ENCODE measurements at places on chromosomes 6 and 20. TPM values are rescaled to one million over a fixed set of nuclear protein-coding genes. Genes with fewer than 3 reads are reported as not detected.

MATN4 gene
- not detected for total RNA-seq

RNF182 gene
- 5.3 TPM for total RNA-seq

PNPLA1 gene
- total RNA-seq: 0.27 TPM

IYD gene
- total RNA-seq: 1.9 TPM

MUC21 gene
- total RNA-seq: 3.8 TPM

GSTA3 gene
- 2.1 TPM for total RNA-seq

HLA-DPB1 gene
- 483 TPM for total RNA-seq

DNA sequence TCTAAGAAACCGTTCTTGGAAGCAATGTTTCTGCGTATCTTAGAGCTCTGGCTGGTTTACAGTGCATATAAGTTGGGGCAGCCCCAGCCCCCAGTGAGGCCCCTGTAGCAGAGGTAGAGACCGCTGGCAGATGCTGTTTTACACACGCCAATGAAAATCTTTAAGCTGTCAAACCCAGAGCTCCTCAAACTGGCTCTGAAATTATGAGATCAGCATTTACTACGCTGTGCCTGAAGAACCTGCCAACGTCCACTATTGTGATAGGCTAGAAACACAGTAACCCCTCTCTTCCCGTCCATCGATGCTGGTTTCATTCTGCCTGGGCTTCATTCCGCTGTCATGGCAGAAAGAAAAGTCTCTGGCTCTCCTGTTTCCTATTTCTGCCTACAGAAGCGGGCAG, 160.6 kb downstream of the SMOC2 start:
- DNase-seq: no peak

- DNase-seq: no peak
Observed at GRCh38 chr6:83459663-83460062, 28.8 kb upstream of the ME1 start.

Data from lower lobe of right lung (tissue), 2 donors.